ENCODE measurements at places on chromosomes 4 and X.

- DNase-seq: no peak
- H3K27me3 ChIP-seq: no peaks in the 10 kb centered on the region
- H3K27ac ChIP-seq: no peak overlapping the region
- H3K4me3 ChIP-seq: no peak overlapping the region
Measured at GRCh38 chr4:56511098-56511497, 5.5 kb downstream of the ARL9 start.

- peaks cover 4% of the 10 kb centered on the region for H3K4me1 ChIP-seq
- peak overlapping the region; percentile 35 for H3K27ac ChIP-seq
- no peaks in the 10 kb centered on the region for H3K36me3 ChIP-seq
- no peak for DNase-seq
- no peaks in the 10 kb centered on the region for H3K27me3 ChIP-seq
- no peak overlapping the region for H3K4me3 ChIP-seq
Measured at GRCh38 chr4:150679018-150679764, 97.2 kb downstream of the MAB21L2 start.

GRCh38 chr4:67879486-67879885, 4.3 kb downstream of the TMPRSS11D start:
- H3K4me3 ChIP-seq: no peak overlapping the region
- H3K27me3 ChIP-seq: no peaks in the 10 kb centered on the region
- no peaks in the 10 kb centered on the region for H3K36me3 ChIP-seq
- no peaks in the 10 kb centered on the region for H3K4me1 ChIP-seq
- H3K27ac ChIP-seq: no peak overlapping the region

DNA sequence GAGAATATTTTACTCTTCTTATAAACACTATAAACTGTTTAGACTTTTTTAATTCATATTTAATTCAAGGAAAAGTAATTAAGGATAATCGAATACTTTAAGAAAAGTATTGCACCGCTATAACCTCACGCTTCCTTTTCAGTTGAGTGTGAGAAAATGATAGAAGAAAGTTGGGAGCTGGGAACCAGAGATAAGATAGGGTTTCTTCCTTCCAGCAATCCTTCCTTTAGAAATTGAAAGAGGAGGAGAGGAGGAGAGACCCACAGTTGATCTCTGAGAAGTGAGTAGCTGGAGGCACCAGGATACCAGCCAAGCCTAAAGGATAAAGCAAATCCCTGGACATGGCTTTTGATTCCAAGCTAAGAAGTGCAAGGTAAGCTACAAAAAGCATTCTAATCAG, 242.3 kb upstream of the NOCT start:
- no peak for DNase-seq
- H3K27ac ChIP-seq: no peak overlapping the region
- no peak overlapping the region for H3K4me3 ChIP-seq

- no peaks in the 10 kb centered on the region for H3K27me3 ChIP-seq
- no peak for DNase-seq
- no peaks in the 10 kb centered on the region for H3K4me1 ChIP-seq
- H3K4me3 ChIP-seq: no peak overlapping the region
Measured at GRCh38 chr4:181181331-181181730, 1061.9 kb upstream of the TENM3 start.

DNA sequence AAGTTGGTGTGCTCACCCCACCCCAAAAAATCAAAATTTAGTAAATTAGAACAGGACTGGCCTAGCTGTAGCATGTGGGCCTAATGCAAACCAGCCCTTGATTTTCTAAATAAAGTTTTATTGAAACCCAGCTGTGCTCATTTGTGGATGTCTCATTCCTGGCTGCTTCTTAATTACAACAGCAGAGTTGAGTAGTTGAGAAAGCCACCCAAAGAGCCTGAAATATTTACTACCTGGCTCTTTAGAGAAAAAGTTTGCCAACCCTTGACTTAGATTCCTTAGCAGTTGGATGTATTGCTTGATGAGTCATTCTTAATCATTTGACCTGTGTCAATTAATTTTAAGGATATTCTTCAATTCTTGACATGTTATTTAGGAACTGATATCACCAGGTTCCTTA, 168.3 kb upstream of the PUDP start:
- no peaks in the 10 kb centered on the region for H3K27me3 ChIP-seq
- no peaks in the 10 kb centered on the region for H3K4me1 ChIP-seq
- no peak for DNase-seq
- H3K4me3 ChIP-seq: no peak overlapping the region

GRCh38 chr4:117783716-117784115, 250.6 kb upstream of the NDST3 start:
- DNase-seq: no peak
- H3K4me1 ChIP-seq: no peaks in the 10 kb centered on the region
- H3K4me3 ChIP-seq: no peak overlapping the region
- H3K27ac ChIP-seq: no peak overlapping the region

DNA sequence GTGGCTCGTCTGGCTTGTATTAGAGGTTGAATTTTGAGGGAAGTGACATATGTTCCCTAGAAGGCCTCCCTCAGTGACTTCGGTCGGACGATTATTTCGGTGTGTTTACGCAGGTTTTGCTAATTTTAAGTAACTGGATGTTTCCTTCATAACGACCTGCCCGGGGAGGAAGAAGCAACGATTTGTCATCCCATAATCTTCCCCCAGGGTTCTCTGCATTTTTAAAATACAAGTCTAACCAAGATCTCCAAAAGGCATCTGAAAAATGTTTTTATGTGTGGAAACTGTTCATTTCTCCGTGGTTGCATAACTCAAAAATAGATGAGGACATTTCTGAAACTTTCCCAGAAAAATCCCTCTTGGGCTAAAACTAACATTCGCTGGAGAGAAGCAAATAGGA, 195.4 kb downstream of the SHOX start:
- DNase-seq: no peak
- H3K4me3 ChIP-seq: no peak overlapping the region
- H3K4me1 ChIP-seq: no peaks in the 10 kb centered on the region
- no peak overlapping the region for H3K27ac ChIP-seq
- H3K27me3 ChIP-seq: no peaks in the 10 kb centered on the region

Measured in body of pancreas (tissue), 4 donors.